ENCODE measurements at places on chromosomes 12 and 14.

- DNase-seq: no peak
Observed at GRCh38 chr12:79895071-79895470, 39.8 kb downstream of the PPP1R12A start.

DNA sequence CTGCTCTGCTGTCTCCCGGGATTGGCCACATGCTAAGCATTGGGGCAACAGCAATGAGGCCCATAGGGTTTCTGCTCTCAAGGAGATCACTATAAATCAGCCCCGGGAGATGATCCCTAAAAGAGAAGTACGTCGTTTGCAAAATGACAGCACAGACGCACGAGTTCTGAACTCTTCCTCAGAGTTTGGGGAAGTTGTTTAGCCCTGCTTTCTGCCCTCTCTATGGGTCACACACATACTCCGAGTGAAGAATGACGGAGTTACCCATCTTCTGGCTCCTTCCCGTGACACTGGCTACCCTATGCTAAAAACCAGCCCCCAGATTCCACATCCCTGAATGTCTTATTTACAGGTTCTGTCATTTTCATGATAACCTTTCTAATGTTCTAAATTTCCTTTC is 258.0 kb upstream of the PLEKHG7 start:
- no peak for DNase-seq

DNA sequence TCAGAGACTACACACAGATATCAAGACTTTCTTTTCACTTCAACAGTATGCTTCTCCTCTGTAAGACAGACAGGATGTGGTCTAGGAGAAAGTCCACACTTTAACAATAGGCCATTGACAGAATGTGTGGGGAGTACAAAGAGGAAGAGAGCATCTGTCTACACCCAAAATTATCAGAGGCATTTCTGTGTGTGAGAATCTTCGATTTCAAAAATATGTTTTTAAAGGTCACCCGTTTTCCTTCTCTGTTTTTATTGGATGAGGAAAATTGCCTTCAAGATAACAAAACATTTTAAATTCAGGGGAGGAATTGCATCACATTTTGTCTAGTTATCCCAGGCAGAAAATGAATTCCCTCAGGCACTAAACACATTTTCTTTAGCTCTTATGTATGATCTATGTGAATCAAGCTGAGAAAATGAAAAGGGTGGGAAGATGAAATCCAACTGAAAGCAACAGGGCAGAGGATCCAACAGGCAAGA is 16.4 kb downstream of the NAV3 start:
- no peak for DNase-seq

DNA sequence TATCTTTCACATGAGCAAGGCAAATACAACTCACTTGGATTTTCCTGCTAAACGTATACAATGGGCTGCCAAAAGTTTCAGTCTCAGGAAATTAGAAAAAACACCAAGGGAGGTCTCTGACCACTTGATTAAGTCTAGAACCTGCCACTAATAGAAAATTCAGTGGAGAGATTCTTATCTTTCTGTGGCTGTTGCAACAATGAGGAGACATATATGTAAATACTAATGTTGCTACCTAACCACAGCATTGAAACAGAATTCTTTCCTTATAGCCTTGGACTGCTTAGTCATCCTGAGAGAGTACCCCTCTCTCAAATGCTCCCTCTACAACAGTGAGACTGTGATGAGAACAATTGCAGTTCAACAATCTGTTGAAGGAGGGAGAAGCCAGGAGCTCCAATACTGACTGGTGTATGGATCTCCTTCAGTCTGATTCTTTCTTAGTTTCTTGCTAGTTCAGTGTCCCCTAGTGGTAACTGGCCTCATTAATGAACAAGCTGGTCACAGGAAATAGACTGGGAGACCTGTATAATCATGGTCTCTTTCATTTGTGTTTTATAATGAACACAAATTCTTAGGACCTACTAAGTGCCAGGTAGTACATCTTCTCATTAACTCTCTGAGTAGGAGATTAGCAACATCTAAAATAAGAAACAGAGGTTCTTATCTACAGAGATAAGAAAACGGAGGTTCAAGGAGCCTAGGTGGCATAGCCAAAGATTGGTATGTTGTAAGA is 164.5 kb downstream of the SLC38A4 start:
- DNase-seq: no peak

- DNase-seq: no peak
Observed at GRCh38 chr14:89386212-89386886, 30.7 kb downstream of the FOXN3 start.

GRCh38 chr14:93002851-93003298 is 79.9 kb downstream of the CHGA start:
- no peak for DNase-seq

GRCh38 chr14:56173365-56173922 is 55.2 kb downstream of the PELI2 start:
- DNase-seq: no peak

All from activated T-cell treated with anti-CD3 and anti-CD28 coated beads for 24 hours (primary cell).